Renal cortex interstitium (tissue), 15 donors: ENCODE measurements at places on chromosomes 12 and 14. TPM values are rescaled to one million over a fixed set of nuclear protein-coding genes. Genes with fewer than 3 reads are reported as not detected.

- DNase-seq, result no peak
These were observed 25.9 kb downstream of the DYRK2 start for GRCh38 chr12:67674417-67674816.

GRCh38 chr12:118109088-118109487 is 5.3 kb upstream of the VSIG10 start:
- no peak for DNase-seq

DNA sequence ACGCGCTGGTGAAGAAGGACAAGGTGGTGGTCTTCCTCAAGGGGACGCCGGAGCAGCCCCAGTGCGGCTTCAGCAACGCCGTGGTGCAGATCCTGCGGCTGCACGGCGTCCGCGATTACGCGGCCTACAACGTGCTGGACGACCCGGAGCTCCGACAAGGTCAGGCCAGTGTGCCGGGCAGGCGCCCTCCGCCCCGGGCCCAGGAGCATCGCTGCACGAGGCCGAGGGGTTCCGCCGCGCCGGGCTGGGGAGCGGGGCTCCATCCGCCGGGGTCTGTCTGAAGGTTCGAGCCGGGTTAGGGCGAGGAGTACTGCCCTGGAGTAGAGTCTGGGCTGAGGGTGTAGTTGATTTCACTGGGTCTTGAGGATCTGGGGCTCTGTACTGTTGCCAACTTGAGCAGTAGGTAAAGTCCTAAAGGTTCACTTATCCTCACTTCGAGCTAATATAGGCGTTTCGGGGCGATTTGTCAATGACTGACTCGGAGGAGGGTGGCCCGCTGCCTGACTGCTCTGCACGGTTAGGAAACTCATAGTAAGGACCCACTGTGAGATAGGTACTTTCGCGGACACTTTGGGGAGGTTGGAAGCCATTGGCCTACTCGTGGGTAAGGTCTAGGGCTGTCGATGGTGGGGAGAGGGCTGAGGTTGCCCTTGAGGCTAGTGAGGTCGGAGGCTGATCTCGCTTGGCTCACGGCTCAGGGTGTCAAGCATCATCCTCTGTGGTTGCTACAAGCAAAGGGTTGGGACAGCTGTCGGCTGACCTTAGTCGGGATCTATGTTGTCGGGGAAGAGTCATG is 574 bp downstream of the GLRX5 start:
- DNase-seq, result no peak

DNA sequence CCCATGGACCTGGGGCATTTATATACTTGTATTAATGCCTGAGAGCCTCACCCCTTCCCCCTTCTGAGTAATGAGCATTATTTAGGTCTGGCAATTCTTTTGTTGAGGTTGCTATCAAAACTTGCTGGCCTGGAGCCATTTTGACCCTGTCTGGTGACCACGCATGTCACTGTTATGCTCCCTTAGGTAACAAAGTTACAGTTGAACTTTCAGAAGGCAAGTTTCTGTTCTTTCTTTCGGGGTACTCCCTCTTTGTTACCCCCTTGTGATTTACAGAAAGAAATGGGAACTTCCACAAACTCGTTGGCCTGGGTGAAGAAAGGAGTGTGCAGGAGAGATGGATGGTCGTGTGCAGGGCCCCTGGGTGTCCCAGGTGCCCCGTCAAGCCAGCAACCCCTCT is 305.4 kb downstream of the DPF3 start:
- DNase-seq, result no peak

The KRT7 gene
- polyA plus RNA-seq, result 37.4 TPM

The KERA gene
- not detected for polyA plus RNA-seq

The NOS1 gene
- polyA plus RNA-seq, result 1.4 TPM

GRCh38 chr14:96079066-96079465 is 39.9 kb downstream of the C14orf132 start:
- no peak for DNase-seq

The SLCO1B3 gene
- polyA plus RNA-seq, result not detected

The KRT71 gene
- polyA plus RNA-seq, result not detected

DNA sequence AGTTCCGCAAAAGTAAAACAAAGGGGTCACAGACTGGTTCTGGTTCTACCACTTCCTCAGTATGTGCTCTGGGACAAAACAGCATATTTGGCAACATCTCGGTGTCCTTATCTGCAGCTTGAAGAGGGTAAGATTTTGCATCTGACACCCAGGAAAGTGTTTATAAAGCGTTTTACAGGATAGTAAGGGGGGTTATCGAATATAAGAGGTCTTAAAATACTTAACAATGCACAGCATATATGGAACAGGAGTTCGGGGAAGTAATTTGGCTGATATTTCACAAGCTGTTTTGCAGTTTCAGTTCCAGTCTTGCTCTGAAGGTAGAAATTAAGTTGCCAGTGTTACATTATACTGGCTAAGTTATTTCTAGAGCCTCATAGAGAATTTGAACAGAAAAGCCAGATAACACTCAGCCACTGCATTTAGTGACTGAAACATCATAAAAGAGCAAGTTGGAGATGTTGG is 904 bp upstream of the MAP4K5 start:
- DNase-seq, result no peak

- no peak for DNase-seq
These were observed 7.8 kb downstream of the IKZF4 start for GRCh38 chr12:56028511-56029165.
